Lung (tissue), 17 donors: ENCODE measurements at places on chromosomes 2 and 18. TPM values are rescaled to one million over a fixed set of nuclear protein-coding genes. Genes with fewer than 3 reads are reported as not detected.

- no peaks in the 10 kb centered on the region for H3K4me1 ChIP-seq
- no peak for DNase-seq
- no peak overlapping the region for H3K27ac ChIP-seq
- no peak overlapping the region for H3K4me3 ChIP-seq
- H3K27me3 ChIP-seq, result no peaks in the 10 kb centered on the region
Observed at GRCh38 chr2:187266645-187267044, 181.4 kb downstream of the CALCRL start.

DNA sequence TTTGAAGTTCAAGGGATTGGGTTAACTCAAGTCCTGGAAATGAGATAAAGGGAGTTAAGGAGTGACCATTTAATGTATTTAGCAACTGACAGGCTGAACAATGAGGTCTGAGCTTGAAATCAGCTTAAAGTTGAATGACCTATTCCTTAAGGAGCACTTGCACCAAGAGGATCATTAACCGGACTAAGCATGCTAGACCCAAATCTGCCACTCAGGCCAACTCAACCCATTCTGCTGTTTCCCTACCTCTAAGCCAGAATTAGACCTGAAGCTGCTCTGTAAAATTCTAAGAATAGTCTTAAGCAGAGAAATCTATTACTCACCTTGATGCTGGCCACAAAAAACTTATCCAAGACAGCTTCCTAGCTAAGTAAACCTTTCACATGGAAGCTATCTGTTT lies 59.8 kb downstream of the SPRED2 start:
- no peaks in the 10 kb centered on the region for H3K36me3 ChIP-seq
- H3K27me3 ChIP-seq, result no peaks in the 10 kb centered on the region
- H3K27ac ChIP-seq, result no peak overlapping the region
- peaks cover 5% of the 10 kb centered on the region for H3K4me1 ChIP-seq

Gene BOD1L2
- not detected for total RNA-seq

Gene XDH
- total RNA-seq, result 1.5 TPM

Gene HK2
- 13.6 TPM for total RNA-seq

Gene ANKRD62
- total RNA-seq, result 0.06 TPM
